Pulmonary artery endothelial cell (primary cell): ENCODE measurements at places on chromosomes 5 and 9. TPM values are rescaled to one million over a fixed set of nuclear protein-coding genes. Genes with fewer than 3 reads are reported as not detected.

The SUSD3 gene
- 0.13 and 0.39 TPM in 2 replicates for total RNA-seq

The SLC23A1 gene
- not detected in 2 replicates for total RNA-seq

The RNF183 gene
- total RNA-seq: not detected in 2 replicates

The CATSPER3 gene
- 0.07 TPM in 1 of 2 replicates, not detected in the other for total RNA-seq

The PCDHB6 gene
- total RNA-seq: 0.04 and 0.07 TPM in 2 replicates

The B4GALT7 gene
- 34.6 and 37.1 TPM in 2 replicates for total RNA-seq

The PCDHA13 gene
- under 0.01 and 0.04 TPM in 2 replicates for total RNA-seq

The PCDHGA5 gene
- 0.35 and 0.40 TPM in 2 replicates for total RNA-seq
